ENCODE measurements at places on chromosomes 12 and 14. TPM values are rescaled to one million over a fixed set of nuclear protein-coding genes. Genes with fewer than 3 reads are reported as not detected.
A peak's percentile ranks its signal among the peaks of the same experiment; 100 is the strongest.

- H3K4me3 ChIP-seq = no peak overlapping the region
- peak; percentile 94 for DNase-seq
- no peak overlapping the region for H3K27ac ChIP-seq
These were observed 283.5 kb downstream of the KSR2 start for GRCh38 chr12:117685110-117685926.

DNA sequence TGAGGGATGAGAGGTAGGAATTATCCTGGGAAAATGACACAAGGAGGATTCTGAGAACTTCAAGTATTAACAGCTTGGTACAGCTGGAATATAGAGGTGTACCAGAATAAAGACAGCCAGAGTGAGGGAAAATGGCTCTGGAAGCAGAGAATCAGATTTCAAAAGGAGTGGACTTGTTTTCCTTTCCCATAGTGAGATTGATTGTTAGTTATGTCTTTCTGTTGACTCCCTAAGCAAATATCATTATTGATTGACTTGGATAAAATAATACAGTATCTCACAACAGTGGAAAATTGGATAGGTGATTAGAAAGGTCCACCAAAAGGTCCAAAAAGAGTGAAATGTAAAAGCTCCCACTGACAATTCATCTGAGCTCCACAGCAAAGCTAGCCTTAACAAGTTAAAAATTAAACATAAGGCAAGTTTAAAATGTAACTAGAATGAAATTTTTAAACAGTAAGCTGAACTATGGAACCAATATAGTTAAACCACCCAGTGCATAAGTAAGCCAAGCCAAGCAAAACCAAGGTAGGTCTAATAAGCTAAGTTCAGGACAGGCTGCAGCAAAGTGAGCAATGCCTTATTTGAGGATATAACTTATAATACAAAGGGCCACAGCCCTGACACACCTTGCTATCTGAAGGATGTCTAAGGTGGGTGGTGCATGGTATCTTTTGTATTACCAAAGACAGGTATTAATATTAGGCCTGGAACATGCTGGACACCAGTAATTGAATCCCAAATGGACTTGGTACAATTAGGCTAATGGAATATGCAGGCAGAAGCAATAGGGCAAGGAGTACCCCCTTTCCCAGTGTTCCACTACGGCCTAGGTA lies 21.8 kb downstream of the ENTPD5 start:
- DNase-seq = no peak
- H3K4me1 ChIP-seq = no peaks in the 10 kb centered on the region
- no peak overlapping the region for H3K27ac ChIP-seq
- H3K27me3 ChIP-seq = no peaks in the 10 kb centered on the region
- no peak overlapping the region for H3K4me3 ChIP-seq
- no peaks in the 10 kb centered on the region for H3K36me3 ChIP-seq

GRCh38 chr12:128792881-128793280 lies 30.9 kb downstream of the SLC15A4 start:
- no peak overlapping the region for H3K27ac ChIP-seq
- H3K27me3 ChIP-seq = no peaks in the 10 kb centered on the region
- H3K36me3 ChIP-seq = 0 out of 2 replicates have a peak, but pooled peaks cover 4% of the 10 kb centered on the region
- DNase-seq = no peak

GRCh38 chr12:41992692-41993215 lies 151.9 kb downstream of the GXYLT1 start:
- no peak for DNase-seq
- no peaks in the 10 kb centered on the region for H3K4me1 ChIP-seq
- H3K4me3 ChIP-seq = no peak overlapping the region
- H3K27ac ChIP-seq = no peak overlapping the region

DNA sequence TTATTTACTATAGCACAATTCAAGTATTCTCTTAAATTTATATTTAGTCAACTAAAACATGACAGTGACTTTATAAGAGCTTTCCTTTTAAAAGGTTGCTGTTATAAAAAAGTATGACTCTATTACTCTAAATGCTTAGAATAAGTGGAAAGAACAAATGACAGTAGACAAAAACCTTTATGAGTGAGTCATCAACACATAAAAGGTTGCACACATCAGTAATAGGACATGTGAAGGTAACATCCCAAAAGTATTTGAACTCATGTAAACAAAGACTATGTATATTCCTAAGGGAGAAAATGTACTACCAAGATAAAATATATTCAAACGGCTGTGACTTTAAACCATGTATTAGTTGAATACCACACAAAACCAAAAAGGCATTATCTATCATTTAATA lies 98.8 kb downstream of the PAWR start:
- H3K4me1 ChIP-seq = no peaks in the 10 kb centered on the region
- no peak overlapping the region for H3K27ac ChIP-seq
- DNase-seq = no peak
- no peak overlapping the region for H3K4me3 ChIP-seq

DNA sequence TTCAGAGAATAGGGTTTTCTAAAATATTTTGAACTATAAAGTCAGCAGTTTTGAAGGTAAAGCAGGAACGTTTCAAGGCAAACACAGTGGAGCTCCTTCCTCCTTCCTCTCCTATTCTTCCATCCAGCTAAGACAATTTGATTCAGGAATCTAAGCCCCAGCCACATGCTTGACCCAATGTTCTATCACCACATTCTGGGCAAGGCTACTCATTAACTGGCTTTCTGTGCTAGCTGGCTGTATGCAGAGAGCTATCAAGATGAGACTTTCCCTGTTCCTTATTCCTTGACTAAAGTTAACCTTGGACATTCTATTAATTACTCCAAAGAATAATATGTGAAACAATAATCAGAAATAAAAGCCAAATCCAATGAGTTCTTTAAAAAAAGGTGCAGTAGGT lies 266.9 kb downstream of the NOVA1 start:
- no peaks in the 10 kb centered on the region for H3K4me1 ChIP-seq
- no peaks in the 10 kb centered on the region for H3K27me3 ChIP-seq
- H3K4me3 ChIP-seq = no peak overlapping the region
- no peaks in the 10 kb centered on the region for H3K36me3 ChIP-seq

DNA sequence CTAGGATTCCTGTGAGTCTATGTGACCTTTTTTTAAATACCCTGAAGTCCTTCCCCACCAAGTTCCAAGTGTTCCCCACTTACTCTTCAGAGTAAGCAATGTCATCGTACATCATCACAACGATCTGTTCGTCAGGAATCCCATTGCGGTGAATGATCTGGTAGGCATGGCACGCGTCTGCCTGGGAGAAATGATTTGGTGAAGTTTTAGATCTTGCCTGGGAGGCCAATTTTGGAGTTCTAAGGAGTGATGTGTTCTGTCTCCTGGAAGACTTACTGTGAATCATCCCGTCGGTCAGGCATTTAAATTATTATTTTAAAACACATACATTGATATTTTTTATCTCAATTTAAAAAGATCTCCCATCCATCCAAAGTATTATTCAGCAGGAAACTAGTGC lies 29.8 kb downstream of the LGMN start:
- no peak overlapping the region for H3K4me3 ChIP-seq
- no peak for DNase-seq
- no peaks in the 10 kb centered on the region for H3K27me3 ChIP-seq

GRCh38 chr12:124149287-124149686 lies 145.6 kb upstream of the RFLNA start:
- H3K27ac ChIP-seq = no peak overlapping the region
- H3K4me3 ChIP-seq = no peak overlapping the region

The INHBC gene
- polyA plus RNA-seq = not detected

The CLEC14A gene
- polyA plus RNA-seq = not detected

The SDR9C7 gene
- polyA plus RNA-seq = 0.12 TPM

The ARHGEF40 gene
- 21.5 TPM for polyA plus RNA-seq

The BAZ2A gene
- 130 TPM for polyA plus RNA-seq

The FERMT2 gene
- 148 TPM for polyA plus RNA-seq
